ENCODE measurements at places on chromosomes 4 and X. TPM values are rescaled to one million over a fixed set of nuclear protein-coding genes. Genes with fewer than 3 reads are reported as not detected.

DNA sequence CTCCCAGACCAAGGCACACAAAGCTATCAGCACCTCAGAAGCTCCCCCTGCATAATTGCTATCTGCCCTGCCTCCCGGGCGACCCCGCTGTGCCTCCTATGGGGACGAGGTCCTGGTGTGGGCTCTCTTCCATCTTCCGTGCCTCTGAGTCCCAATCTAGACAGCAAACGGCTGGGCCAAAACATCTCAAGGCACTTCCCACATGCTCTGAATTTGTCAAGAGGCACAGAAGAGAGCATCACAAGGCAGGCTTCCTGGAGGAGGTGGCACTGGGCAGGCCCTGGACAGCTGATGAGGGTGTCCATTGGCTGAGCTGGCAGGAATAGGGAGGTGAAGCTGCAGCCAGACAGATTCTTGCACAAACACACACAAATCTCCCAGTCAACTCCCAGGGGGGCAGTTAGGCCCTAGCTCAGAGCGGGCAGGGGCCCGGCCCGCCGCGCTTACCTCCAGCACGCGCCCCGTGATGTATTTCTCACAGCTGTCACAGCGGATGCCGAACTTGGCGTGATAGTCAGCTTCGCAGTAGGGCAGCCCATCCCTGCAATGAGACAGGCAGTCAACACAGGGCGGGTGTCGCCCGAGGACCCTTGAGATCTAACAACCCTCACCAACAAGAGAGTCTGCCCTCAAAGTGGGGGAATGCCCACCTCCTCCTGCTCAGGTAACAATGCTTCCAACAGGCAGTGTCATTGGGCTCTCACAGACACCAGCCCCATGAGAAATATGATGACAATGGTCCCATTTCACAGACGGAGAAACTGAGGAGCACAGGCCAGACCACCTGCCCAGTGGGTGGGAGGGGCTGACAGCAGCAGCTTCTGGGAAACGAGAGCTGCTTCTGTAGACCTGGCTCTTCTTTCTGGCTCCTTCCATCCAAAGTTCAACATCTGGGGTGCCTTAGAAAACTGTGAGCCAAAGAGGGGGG lies 81.2 kb downstream of the ABLIM2 start:
- H3K4me1 ChIP-seq = no peaks in the 10 kb centered on the region
- H3K36me3 ChIP-seq = no peaks in the 10 kb centered on the region
- no peak for DNase-seq
- H3K27ac ChIP-seq = no peak overlapping the region
- H3K4me3 ChIP-seq = no peak overlapping the region
- H3K27me3 ChIP-seq = no peaks in the 10 kb centered on the region

Gene AMTN
- total RNA-seq = not detected

DNA sequence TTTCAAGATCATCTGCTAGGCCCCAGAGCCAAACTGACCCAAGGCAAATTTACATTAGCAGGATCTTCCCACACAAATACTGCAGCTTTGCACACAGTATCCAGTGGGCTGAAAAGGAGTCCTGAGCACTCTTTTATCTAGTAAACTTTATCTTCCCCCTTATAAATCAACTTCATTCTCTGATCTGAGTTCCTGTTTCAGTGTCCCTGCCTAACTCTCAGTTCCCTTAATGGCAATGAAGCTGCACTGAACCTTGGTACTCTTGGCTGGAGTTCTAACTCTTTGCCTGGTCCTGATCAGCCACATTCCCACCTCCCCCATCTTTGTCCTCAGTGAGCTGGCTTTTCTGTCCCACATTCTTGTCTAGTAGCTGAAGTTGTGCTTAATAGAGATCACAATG lies 37.4 kb downstream of the EDA2R start:
- no peak for DNase-seq
- no peak overlapping the region for H3K27ac ChIP-seq
- H3K27me3 ChIP-seq = no peaks in the 10 kb centered on the region
- no peaks in the 10 kb centered on the region for H3K36me3 ChIP-seq
- no peak overlapping the region for H3K4me3 ChIP-seq
- H3K4me1 ChIP-seq = no peaks in the 10 kb centered on the region

DNA sequence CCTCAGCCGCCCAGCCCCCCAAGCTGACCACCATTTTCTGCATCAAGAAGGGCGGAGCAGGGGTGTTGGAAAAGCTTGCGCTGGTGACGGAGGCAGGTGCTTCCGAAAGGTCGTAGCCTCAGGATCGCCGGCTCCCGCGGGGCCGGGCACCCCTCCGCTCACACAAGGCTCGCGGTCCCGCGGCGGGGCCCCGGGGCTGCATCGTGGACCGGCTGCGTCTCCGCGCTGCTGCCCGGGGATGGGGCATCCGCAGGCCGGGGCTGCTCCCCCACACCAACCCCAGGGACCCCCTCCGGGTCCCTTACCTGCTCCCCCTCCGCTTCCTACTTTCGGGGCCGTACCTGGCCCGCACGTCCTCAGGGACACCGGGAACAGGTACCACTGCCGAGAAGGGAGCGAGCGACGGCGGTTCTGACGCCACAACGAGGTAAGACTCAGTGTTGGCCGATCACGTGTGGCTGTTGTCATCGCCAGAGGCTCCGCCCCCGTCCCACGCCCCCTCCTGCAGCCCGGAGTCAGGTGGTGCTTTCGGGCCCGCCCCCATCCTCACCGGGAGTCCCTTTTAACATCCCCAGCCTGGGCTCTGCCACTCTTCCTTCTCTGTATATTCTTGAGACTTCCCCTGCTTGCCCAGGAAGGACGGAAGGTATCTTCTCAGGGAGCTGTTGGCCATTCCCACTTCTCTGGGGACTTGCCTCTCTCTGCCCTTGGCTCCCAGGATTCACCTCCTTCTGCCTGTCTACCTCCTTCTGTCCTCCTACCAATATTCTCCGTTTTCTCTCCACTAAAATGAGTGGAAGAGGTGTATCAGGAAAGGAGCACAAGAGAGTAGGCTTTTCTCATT lies at the start of gene BEX2:
TSS of gene BEX2 (minus strand) at position 436 of the 844 bp plus-strand sequence. CDS start 1,014 bp downstream, outside the sequence.
- H3K27ac ChIP-seq = no peak within 1 kb of the TSS
- peak within 1 kb of the TSS; percentile 60 for H3K4me3 ChIP-seq
- H3K27me3 ChIP-seq = peaks cover 14% of the 10 kb centered on the region

- no peaks in the 10 kb centered on the region for H3K36me3 ChIP-seq
- DNase-seq = no peak
- H3K27me3 ChIP-seq = no peaks in the 10 kb centered on the region
- H3K4me3 ChIP-seq = no peak overlapping the region
- H3K27ac ChIP-seq = no peak overlapping the region
Measured at GRCh38 chr4:140735317-140735716, 20.9 kb downstream of the TBC1D9 start.

- no peak overlapping the region for H3K27ac ChIP-seq
- no peak overlapping the region for H3K4me3 ChIP-seq
- H3K36me3 ChIP-seq = no peaks in the 10 kb centered on the region
Measured at GRCh38 chr4:15964159-15964558, 1.2 kb upstream of the FGFBP2 start.

All from upper lobe of left lung (tissue), 6 donors.